H9 (cell line): ENCODE measurements at places on chromosomes 4 and X.

GRCh38 chrX:95764972-95765451 is 919.6 kb upstream of the DIAPH2 start:
- peak; percentile 63 for DNase-seq

DNA sequence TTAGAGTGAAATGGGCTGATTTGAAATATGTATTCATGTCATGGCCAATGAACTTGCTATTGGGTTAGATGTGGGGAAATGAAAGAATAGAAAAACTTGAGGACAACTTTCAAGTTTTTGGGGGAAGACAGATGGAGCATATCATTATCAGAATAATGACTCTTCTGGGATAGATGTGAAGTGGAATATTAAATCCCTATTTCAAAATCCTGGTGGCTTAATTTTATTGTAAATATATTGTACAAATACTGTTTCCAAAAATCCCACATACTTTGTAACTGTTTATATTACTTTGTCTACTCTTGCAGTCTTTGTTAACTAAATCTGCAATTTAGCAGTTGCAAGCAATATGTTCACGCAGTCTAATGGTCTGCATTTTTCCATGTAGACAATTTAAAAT is 35.9 kb upstream of the FBXW7 start:
- DNase-seq, result no peak

GRCh38 chr4:6932918-6933317 is 23.3 kb downstream of the TBC1D14 start:
- DNase-seq, result no peak

DNA sequence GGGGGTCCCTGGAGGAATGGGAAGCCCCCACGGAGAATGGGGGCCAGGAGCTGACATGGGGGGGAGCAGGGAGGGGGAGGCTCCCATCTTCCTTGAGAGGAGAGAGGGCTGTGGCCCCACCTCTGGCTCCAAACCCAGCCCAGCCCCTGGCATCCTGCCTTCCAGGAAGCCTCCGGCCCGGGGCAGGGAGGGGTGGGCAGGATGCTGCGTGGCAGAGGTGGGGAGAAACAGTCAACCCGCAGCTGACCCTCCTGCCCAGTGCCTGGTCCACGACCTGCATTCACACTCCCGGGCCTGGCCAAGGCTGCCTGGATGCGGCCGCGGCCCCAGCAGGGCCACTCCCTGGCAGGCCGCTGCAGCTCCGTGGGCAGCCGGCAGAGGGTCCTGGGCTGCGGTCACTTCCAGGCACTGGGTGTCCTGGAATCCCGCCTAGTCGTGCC is 39.0 kb downstream of the CPLX1 start:
- DNase-seq, result no peak

DNA sequence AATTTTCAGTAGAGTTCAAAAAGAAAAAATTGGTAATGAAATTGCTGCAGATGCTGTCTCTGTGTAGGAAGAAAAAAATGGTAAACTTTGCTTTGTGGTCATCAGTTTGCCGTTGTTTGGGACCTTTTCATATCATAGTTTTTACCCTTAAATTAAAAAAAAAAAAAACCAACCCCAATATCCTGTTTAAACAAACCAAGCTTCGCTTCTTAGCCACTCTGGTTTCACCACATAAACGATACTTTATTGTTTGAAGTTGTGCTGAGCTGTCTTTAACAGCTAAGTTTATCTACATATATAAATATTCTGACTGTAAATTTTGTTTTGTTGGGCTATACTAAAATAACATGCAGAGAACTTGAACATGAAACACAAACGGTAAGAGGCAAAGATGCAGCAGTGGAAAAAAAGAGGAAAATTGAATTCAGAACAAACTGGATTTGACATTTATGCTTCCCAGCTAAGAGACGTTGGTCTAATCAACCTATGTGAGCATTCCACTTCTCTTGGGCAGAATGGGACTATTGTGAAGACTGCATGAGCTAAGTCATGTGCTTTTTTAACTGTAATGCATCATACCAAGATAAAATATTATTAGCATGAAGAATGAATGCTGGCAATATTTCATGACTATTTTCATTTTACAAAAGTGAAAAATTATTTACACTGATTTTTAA is 15.7 kb upstream of the H2AZ1 start:
- no peak for DNase-seq

- DNase-seq, result no peak
Observed at GRCh38 chr4:34850968-34851367, 1393.3 kb downstream of the ARAP2 start.

- DNase-seq, result no peak
Observed at GRCh38 chr4:37073226-37073840, 171.2 kb upstream of the NWD2 start.

DNA sequence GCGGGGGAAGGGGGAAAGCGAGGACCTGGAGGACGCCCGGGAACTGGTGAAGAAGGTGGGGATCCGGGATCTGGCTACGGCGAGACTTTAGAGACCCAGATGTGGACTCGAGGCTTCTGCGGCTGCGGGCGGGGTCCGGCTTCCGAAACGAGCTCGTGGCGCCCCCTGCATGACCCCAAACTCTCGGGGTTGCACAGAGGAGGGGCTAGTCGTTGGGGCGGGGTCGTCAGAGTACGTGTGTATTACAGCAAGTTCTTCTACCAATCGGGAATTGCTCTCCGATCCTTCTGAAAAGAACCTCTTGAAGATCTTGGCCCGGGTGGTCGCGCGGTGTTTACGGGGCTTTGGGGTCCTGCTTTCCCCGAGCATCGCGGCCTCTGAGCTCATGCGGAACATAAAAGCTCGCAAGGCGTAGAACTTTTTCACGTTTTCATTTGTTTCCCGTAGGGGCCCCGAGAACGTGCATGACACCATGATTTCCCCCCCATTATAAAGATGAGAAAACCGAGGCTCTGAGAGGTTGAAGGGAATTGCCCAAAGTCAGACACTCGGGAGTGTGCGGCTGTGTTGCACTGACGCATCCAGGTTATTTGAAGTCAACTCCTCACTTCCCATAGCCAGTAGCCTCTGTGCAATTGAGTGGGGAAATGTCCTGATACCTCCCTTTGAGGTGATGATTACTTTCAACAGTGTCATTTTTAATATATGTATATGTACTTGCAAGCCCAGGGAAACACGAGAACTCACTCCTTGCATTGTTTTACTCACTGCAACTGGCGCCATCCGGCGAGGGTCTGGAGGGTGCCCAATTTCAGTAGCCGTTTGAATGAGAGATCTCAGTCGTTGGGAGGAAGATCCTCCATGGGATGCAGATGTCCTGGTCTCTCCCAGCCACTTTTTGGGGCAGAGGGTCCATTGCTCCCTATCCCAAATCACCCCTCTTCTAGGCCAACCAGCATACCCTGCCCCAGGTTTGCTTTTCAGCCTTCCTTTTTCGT is at the start of gene BEND4:
Gene BEND4, minus strand, starts transcription at position 149 of the 998 bp plus-strand sequence. CDS start 512 bp downstream, outside the sequence.
- DNase-seq, result peak; percentile 37

DNA sequence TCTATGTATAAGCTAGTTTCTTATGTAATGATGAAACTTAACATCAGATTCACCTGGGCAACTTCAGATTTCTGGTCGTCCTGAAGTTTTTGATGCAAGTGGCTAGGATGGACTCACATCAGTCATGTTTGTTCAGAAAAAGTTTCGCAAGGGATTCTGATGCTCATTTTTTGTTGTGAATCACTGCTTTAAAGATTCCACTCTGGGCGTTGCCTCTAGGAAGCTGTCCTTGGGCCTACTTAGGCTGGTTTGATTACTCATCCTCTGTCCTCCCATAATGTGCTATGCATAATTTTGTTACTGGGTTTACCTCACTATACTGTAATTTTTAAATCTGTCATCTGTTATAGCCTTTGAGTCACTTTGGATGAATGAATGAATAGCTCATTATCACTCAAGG is 30.8 kb downstream of the HERC3 start:
- no peak for DNase-seq

DNA sequence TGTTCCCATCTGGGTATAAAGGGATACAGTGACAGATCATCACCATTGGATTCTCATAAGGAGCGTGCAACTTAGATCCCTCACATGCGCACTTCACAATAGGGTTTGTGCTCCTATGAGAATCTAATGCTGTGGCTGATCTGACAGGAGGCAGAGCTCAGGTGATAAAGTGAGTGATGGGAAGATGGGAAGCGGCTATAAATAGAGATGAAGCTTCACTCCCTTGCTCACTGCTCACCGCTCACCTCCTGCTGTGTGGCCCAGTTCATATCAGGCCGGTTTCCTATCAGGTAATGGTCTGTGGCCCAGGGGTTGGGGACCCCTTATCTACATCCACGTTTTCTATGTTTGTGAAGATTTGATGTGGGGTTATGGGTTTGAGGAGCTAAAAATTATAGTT is 43.7 kb downstream of the FAT4 start:
- DNase-seq, result peak; percentile 50

GRCh38 chr4:89193843-89194242 is 82.5 kb downstream of the TIGD2 start:
- no peak for DNase-seq

- DNase-seq, result no peak
Observed at GRCh38 chr4:8768357-8768999, 103.2 kb downstream of the HMX1 start.

DNA sequence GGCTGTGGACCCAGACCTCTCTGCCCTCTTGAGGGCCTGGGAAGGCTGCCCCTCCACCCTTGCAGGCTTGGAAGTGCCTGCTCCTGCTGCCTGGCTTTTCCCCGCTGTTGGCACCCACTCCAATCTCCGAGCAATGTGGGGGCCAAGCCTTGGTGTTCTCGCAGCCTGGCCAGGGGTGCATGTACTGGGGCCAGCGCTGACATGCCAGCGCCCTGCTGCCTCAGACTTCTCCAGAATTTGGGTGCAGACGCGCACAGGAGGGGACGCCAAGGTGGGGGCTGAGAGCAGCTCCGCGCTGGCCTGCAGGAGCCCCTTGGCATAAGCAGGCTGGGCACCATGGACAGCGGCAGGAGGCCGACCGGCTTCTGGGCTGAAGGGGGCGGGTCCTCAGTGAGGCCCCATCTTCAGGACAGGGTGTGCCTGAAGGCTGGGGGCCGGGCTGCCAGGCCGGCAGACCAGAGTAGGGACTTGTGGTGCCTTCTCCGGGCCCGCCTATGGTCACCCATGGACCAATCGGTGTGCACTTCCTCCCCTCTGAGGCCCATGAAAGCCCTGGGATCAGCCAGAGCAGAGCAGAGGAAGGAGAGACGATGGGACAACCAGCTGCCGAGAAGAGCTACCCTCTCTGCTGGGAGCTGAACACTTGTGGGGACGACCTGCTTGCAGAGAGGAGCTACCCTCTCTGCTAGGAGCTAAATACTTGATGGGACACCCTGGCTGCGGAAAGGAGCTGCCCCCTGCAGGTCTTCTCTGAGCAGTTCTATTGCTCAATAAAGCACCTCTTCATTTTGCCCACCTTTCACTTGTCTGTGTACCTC is 118.3 kb downstream of the DNAAF6 start:
- DNase-seq, result peak; percentile 95

DNA sequence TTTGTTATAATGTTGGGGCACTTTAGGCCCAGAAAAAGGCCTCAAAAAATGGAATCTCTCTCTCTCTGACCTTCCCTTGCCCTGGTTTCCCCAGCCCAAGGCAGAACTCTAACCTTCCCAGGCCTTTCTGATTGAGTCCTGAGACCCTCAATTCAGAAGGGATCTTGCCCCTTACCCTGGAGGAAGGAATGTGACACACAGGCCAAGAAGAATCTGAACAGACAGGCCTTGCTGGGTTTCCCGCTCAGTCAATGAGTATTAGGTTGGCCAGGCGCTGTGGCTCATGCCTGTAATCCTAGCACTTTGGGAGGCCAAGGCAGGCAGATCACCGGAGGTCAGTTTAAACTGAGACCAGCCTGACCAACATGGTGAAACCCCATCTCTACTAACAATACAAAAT is 27.6 kb downstream of the ELOVL6 start:
- peak; percentile 39 for DNase-seq

DNA sequence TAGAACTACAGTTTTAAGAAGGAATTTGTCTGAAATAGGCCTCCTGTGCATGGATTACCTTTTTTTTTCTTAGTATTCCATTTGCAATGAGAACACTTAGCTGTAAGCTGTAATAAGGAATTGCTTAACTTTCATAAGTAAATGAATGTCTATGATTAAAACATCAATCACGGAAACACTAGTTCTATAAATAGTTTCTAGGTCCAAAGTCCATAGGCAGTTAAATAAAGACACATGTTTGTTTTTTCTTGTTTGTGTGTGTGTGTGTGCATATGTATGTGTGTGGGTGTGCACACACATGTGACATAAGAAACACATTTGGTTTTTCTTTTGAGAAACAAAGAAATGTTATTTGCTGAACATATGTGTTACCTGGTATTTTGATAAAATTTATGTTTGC is 11.2 kb downstream of the GPRIN3 start:
- DNase-seq, result no peak

GRCh38 chr4:183436417-183436816 is 8.0 kb upstream of the CDKN2AIP start:
- peak; percentile 51 for DNase-seq

GRCh38 chr4:9894644-9895332 is 113.4 kb downstream of the DRD5 start:
- DNase-seq, result no peak

DNA sequence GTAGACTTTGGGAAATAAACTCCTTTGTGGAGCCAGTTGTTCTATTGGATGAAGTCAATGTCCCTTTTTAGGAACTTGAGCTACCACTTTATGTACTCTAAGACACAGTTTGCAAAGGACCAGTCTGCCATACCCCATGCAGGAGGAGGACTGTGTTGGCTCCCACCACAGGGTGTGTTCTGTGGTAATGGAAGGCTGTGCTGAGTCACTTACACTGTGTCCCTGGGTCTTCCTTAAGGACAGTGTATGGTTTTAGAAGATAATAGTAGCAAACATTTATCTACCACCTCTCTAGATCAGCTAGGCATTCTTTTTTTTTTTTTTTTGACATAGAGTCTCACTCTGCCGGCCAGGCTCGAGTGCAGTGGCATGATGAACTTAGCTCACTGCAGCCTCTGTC is 184.0 kb upstream of the PGRMC2 start:
- no peak for DNase-seq

DNA sequence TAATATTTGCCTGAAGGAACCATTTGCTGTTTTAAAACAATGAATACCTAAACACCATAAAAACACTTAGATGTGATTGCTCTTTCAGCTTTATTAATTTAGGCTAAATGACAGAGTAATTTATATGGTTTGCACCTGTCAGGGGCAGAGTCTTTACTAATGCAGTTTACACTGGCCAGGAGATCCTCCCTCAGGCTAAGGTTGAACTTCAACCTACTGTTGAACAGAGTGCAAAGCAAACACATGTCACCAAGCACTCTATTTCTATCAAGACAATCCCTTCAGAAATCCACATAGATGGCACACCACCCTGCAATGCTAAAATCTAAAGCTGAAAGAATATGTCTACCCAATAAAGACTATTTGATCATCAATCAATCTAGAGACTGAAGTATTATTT is 147.3 kb downstream of the KLHL13 start:
- DNase-seq, result no peak

- DNase-seq, result no peak
Observed at GRCh38 chr4:184762100-184762499, 28.2 kb upstream of the CENPU start.

- DNase-seq, result no peak
Observed at GRCh38 chr4:16858275-16858752, 40.1 kb downstream of the LDB2 start.

- DNase-seq, result no peak
Observed at GRCh38 chr4:145907812-145908211, 30.8 kb downstream of the ZNF827 start.

GRCh38 chr4:72112514-72113156 is 80.8 kb downstream of the NPFFR2 start:
- no peak for DNase-seq
